HFFc6 (cell line): ENCODE measurements at places on chromosomes 16 and 17. TPM values are rescaled to one million over a fixed set of nuclear protein-coding genes. Genes with fewer than 3 reads are reported as not detected.

DNA sequence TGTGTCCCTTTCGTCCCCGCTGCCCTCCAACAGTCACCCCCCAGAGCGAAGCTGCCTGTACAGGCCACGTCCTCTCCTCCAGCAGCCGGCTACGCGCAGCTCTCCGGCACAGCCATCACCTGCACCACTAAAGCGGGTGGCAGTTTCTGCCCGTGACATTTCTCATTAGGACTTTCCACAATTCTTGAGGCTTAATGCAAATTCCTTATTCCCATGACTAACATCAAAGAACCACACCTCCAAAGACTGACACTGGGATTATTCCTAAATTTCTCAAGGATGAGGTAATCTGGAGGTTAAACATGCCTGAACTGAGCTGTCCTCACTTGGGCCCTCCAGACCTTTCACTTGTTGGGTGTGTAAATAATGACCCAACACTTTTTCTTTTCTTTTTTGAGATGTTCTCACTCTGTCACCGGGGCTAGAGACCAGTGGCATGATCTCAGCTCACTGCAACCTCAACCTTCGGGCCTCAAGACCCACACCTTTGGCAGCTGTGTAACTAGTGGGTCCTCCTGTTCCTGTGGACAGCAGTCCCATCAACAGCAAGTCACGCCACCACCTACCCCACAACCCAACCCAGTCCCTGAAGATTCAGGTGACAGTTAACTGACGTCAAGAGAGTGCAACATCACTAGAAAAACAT, 11.7 kb downstream of the ANKRD11 start:
- peak; percentile 61 for DNase-seq
- H3K4me1 ChIP-seq: peaks cover 83% of the 10 kb centered on the region
- H3K27ac ChIP-seq: peak overlapping the region; percentile 86
- peaks cover 9% of the 10 kb centered on the region for H3K27me3 ChIP-seq
- H3K4me3 ChIP-seq: peak overlapping the region; percentile 76

DNA sequence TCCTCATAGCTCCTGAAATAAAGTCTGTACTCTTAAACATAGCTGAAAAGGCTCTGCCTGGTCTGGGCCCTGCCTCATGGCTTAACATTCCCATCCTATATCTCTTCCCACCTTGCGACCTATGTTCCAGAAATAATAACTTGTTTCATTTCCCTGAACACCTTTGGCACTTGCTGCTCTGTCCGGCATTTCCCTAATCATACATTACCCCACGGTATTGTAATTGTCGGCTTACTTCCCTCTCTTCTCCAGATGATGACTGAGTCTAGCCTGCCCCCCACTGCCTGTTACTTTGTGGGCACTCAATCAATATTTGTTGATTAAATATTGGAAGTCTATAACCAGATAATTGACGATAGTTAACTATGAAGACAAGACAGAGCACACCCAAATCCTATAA, 23.3 kb upstream of the SUPT4H1 start:
- no peaks in the 10 kb centered on the region for H3K4me1 ChIP-seq
- DNase-seq: no peak
- no peak overlapping the region for H3K4me3 ChIP-seq

DNA sequence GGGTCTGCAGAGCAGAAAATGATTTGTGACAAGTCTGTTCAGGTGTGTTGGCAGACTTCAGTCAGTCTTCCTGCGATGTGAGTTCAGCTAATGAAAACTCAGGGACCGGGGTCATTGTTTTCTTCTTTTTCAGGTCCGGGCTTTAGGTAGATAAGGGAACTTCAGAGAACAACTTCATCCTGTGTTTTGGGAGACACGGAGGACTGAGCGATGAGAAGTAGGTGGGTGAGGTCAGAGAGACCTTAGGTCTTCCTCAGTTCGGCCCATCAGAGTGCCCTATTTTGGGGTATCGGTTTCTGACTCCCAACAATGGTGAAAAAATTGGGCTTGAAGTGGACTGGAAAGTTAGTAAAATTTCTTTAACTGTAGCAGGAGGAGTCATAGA, 88.9 kb upstream of the ATF7IP2 start:
- no peaks in the 10 kb centered on the region for H3K4me1 ChIP-seq
- no peak overlapping the region for H3K27ac ChIP-seq
- H3K36me3 ChIP-seq: peaks cover 5% of the 10 kb centered on the region; the same call in 1 of the 2 replicates
- DNase-seq: no peak
- no peak overlapping the region for H3K4me3 ChIP-seq
- peaks cover 1% of the 10 kb centered on the region for H3K27me3 ChIP-seq

DNA sequence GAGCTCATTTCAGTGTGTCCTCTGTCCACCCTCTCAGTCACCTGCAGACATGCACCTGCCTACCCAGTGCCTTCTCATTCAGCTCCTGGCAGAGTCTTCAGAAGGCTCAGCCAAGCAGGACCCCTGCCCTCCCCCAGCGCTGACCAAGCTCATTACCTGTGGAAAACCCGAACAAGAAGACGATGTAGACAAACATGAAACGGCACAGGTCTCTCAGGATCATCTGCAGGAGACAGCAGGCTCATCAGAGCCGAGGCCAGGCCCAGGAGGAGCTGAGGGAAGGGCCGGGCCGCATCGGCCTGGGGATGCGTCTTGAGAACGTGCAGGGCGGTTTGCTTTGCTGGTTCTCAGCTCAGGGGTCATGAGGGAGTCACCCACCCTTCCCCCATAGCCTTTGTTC, 19.4 kb upstream of the TRPV3 start:
- DNase-seq: no peak
- no peak overlapping the region for H3K4me3 ChIP-seq
- peaks cover 2% of the 10 kb centered on the region for H3K27me3 ChIP-seq
- H3K36me3 ChIP-seq: peaks cover 10% of the 10 kb centered on the region
- H3K27ac ChIP-seq: no peak overlapping the region
- peaks cover 12% of the 10 kb centered on the region for H3K4me1 ChIP-seq

GRCh38 chr16:69223882-69224281, 36.9 kb downstream of the SNTB2 start:
- peak overlapping the region; percentile 47; the same call in 1 of the 2 replicates for H3K27ac ChIP-seq
- no peak overlapping the region; the same call in 1 of the 2 replicates for H3K4me3 ChIP-seq
- no peak for DNase-seq
- peaks cover 5% of the 10 kb centered on the region; the same call in 1 of the 2 replicates for H3K36me3 ChIP-seq
- H3K4me1 ChIP-seq: peaks cover 57% of the 10 kb centered on the region

- H3K4me1 ChIP-seq: no peaks in the 10 kb centered on the region
- no peaks in the 10 kb centered on the region for H3K36me3 ChIP-seq
- H3K27me3 ChIP-seq: peaks cover 6% of the 10 kb centered on the region
Measured at GRCh38 chr16:80850757-80851156, 46.4 kb upstream of the CDYL2 start.

DNA sequence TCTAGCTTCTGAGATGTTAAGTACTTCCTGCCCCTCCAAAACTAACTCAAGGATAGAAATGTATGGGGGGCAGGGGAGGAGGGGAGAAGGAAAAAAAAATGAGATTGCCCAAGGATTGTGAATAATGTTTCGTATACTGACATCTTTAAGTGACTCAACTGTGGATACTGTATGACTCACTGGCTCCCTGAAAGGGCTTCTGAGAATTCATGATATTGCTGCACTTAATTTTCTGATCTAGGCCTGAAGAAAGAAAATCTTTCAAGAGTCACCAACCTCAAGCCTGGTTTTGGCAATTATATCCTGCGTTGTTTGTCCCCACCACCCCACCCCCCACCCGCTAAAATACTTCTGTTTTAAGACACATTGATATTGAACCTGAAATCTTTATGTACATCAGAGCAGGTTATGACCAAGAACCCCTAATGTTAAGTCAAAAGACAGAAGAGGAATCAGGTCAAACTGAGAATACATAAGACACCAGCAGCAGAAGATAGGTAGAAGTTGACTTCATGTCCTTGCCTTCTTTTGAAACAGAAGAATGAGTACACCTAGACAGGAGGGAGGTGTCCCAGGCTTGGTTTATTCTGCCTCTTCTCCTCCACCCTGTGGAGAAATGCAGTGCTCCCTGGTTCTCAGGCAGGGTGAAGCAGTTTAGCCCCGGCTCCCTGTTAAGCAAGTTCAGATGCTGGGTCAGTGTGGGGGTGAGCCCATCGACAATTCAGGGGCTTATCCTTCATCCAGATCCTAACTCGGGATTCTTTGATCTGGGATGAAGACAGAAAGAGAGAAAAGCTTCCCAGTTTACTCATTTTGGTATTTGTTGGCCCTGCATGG, 3.3 kb upstream of the FBXL20 start:
- H3K36me3 ChIP-seq: peaks cover 29% of the 10 kb centered on the region
- H3K4me1 ChIP-seq: peaks cover 56% of the 10 kb centered on the region
- H3K27ac ChIP-seq: peak overlapping the region; percentile 93
- peak; percentile 84 for DNase-seq
- peak overlapping the region; percentile 67 for H3K4me3 ChIP-seq
- H3K27me3 ChIP-seq: peaks cover 5% of the 10 kb centered on the region; the same call in 1 of the 2 replicates

DNA sequence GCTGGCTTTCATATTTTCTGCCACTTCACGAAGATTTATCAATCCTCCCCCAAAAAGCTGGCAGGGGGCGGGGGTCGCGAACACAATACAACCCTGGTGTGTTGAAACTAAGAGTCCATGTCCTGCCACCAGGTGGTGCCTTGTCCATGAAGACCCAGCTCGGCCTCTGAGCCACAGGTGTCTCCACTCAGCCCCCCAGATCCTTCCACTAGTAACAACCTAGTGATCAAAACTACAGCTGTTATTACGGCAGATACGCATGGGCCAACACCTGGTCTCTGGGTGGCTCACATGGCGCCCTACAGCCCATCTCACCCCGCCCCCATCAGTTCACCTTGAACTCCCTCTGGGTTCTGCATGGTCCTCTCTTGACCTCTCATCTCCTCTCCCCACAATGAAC, 27.7 kb downstream of the USP7 start:
- DNase-seq: no peak
- H3K4me3 ChIP-seq: no peak overlapping the region
- no peaks in the 10 kb centered on the region for H3K27me3 ChIP-seq
- H3K4me1 ChIP-seq: peaks cover 36% of the 10 kb centered on the region
- no peaks in the 10 kb centered on the region for H3K36me3 ChIP-seq

DNA sequence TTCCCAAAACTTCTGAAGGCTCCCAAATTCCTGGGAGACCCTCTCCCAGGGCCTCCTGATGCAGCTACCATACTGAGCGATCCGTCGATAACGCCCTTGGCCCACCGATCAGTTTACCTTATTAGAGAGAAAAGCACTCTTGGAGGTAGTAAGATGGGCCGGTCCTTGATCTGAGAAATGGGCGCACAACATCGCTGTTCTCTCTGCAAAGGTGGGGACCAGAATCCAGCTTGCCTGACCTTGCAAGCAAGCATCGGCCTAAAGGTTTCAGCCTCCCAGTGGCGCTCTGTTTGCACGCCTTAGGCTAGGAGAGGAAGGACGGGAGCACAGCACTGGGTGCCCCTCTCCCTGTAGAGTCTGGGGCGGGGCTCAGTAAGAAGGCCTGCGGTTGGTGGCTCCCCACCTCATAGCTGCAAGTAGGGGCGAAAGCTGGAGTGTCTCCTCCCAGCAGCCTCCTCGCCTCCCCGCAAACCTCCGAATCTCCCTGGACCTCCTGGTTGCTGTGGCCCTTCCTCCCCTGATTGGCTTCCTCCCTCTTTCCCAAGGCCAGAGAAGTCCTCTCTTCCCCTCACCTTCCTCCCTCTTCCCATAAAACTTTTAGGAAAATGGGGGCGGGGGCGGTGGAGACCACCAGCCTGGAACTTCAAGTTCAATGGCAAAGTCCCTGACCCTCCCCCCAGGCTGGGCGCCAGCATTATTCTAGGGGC, at the start of gene PRAC1:
PRAC1 (minus strand) TSS at position 318 of the 707 bp plus-strand sequence; CDS start at position 192, 126 bp downstream.
- no peak within 1 kb of the TSS for H3K27ac ChIP-seq
- no peak within 1 kb of the TSS for H3K4me3 ChIP-seq
- H3K4me1 ChIP-seq: peaks cover 16% of the 10 kb centered on the region
- peaks cover 78% of the 10 kb centered on the region for H3K27me3 ChIP-seq
- no peaks in the 10 kb centered on the region for H3K36me3 ChIP-seq

- H3K4me1 ChIP-seq: no peaks in the 10 kb centered on the region; the same call in 1 of the 2 replicates
- no peak overlapping the region for H3K27ac ChIP-seq
- H3K4me3 ChIP-seq: no peak overlapping the region
- H3K27me3 ChIP-seq: peaks cover 4% of the 10 kb centered on the region; the same call in 1 of the 2 replicates
Measured at GRCh38 chr16:3486506-3487215, 8.6 kb downstream of the C16orf90 start.

DNA sequence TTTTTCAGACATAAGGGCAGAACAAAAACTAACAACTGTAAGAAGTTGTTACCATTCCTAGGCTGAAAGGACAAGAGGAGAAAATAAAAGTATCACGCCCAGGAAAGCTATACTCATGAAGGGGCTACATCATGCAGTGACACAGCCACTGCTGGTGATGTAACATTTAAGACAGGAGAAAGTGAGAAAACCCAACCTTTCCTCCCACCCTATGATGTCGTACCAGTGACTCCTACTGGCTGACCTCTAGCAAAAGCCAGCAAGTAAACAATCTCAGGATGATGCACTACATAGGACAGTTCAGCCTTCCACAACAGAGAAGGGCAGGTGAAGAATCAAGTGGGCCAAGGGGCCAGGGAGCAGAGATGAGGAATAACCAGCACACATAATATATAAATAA, 14.0 kb upstream of the OR1E2 start:
- H3K27ac ChIP-seq: no peak overlapping the region; the same call in 1 of the 2 replicates
- no peaks in the 10 kb centered on the region for H3K36me3 ChIP-seq
- no peak for DNase-seq

GRCh38 chr17:72588961-72589360, 468.1 kb downstream of the SOX9 start:
- no peak overlapping the region for H3K4me3 ChIP-seq
- no peak overlapping the region for H3K27ac ChIP-seq
- peaks cover 10% of the 10 kb centered on the region for H3K27me3 ChIP-seq

DNA sequence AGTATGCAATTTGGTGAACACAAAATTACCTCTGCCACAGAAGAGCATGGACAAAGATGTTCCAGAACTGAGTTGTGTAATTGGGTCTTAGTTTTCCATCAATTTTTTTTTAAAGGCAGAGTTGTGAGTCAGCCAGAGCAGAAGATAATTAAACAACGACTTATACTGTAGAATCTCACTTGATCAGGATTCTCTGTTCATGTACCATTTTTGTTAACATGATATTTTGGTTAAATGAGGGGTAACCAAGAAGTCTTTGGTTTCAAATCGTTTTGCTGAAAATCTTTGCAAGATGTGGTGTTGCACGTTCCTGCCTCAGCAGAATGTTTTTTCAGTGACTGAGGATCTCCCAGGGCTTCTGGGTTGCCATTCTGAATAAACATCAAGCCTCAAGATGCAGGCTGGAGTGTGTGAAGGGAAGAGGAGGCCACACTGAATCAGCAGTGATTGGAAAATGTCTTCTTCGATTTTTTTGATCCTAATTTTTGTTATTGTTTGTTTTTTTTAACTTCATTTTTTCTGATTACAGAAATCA, 232.6 kb upstream of the IRX3 start:
- no peak overlapping the region for H3K4me3 ChIP-seq
- H3K27me3 ChIP-seq: peaks cover 30% of the 10 kb centered on the region
- H3K36me3 ChIP-seq: no peaks in the 10 kb centered on the region
- H3K27ac ChIP-seq: no peak overlapping the region
- no peaks in the 10 kb centered on the region for H3K4me1 ChIP-seq
- DNase-seq: no peak

GRCh38 chr16:85238233-85238647, 126.0 kb upstream of the CIBAR2 start:
- H3K4me3 ChIP-seq: no peak overlapping the region
- no peaks in the 10 kb centered on the region for H3K36me3 ChIP-seq
- H3K4me1 ChIP-seq: peaks cover 36% of the 10 kb centered on the region

GRCh38 chr16:77190190-77190477, 856 bp upstream of the MON1B start:
- peak overlapping the region; percentile 99 for H3K27ac ChIP-seq
- peak overlapping the region; percentile 90 for H3K4me3 ChIP-seq
- peaks cover 15% of the 10 kb centered on the region for H3K4me1 ChIP-seq
- peaks cover 7% of the 10 kb centered on the region for H3K36me3 ChIP-seq

The CCL7 gene
- total RNA-seq: 0.31 TPM in 1 of 3 replicates, not detected in the others

The AOC2 gene
- total RNA-seq: 0.30 to 0.66 TPM (median 0.53 TPM) in 3 replicates

The TBC1D3H gene
- 0.20 TPM in 1 of 3 replicates, not detected in the others for total RNA-seq

The FOXO3B gene
- 3.1 to 3.5 TPM (median 3.4 TPM) in 3 replicates for total RNA-seq

The FOXJ1 gene
- total RNA-seq: not detected in 3 replicates

The PLD6 gene
- 1.7 and 2.6 TPM in 2 replicates for total RNA-seq

The SLC12A4 gene
- 99.2 to 113 TPM (median 99.3 TPM) in 3 replicates for total RNA-seq

The KRT25 gene
- total RNA-seq: not detected in 3 replicates

The TMC8 gene
- total RNA-seq: not detected in 3 replicates

The ACE gene
- total RNA-seq: 1.9 and 2.5 TPM in 2 replicates
